Transverse colon (tissue), 4 donors: ENCODE measurements at places on chromosomes 2 and 18. TPM values are rescaled to one million over a fixed set of nuclear protein-coding genes. Genes with fewer than 3 reads are reported as not detected.
A peak's percentile ranks its signal among the peaks of the same experiment; 100 is the strongest.

RAB6D gene
- total RNA-seq: 2.1 TPM

ZSWIM2 gene
- not detected for total RNA-seq

EPB41L3 gene
- total RNA-seq: 112 TPM

NOSTRIN gene
- 51.2 TPM for total RNA-seq

PLGLB1 gene
- 8.9 TPM for total RNA-seq

WDR35 gene
- total RNA-seq: 2.6 TPM

SLC8A1 gene
- 44.5 TPM for total RNA-seq

DNA sequence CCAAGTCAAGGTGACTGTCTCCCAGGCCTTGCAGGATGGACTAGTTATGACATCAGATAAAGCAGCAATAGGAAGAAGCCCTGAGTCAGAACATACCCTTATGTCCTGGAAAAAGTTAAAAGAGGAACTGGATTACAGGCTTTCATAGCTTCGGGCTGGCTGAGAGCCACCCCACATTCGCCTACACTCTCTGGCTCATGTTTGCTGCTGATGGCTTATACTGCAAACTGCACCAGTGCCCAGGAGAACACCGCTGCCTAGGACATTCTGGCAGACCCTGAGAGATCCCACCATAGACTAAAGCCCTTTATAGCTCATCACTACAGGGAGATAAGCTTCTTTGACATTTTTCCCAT lies 20.3 kb downstream of the SLC8A1 start:
- DNase-seq: no peak

GRCh38 chr2:37832590-37833197 lies 92.4 kb upstream of the RMDN2 start:
- DNase-seq: peak; percentile 92

GRCh38 chr2:161415034-161415986 lies 787 bp upstream of the TBR1 start:
- DNase-seq: no peak

- DNase-seq: no peak
Observed at GRCh38 chr2:147639891-147640290, 204.9 kb upstream of the ACVR2A start.

- no peak for DNase-seq
Observed at GRCh38 chr2:30915486-30915885, 108.2 kb upstream of the CAPN13 start.

- no peak for DNase-seq
Observed at GRCh38 chr2:47232738-47233415, 77.8 kb upstream of the STPG4 start.

DNA sequence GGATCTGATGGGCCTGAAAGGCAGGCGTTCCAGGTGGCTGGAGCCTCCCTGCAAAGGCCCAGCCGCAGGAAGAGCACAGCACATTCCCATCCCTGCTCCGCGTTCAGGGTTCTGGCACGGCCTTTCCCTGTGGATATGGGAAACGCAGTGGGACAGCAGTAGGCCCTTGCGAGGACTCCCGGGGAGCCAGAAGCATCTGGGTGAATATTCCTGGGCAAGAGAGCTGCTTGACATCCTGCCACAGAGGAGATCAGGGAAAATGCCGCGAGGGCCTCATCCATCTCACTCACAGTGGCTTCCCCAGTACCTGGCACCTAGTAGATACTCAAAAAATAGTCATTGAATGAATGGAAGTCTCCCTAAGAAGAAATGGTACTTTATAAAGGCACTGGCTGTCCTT lies 3.1 kb upstream of the ADCY3 start:
- no peak for DNase-seq

- DNase-seq: no peak
Observed at GRCh38 chr2:201144101-201145051, 28.4 kb downstream of the CFLAR start.

- peak; percentile 90 for DNase-seq
Observed at GRCh38 chr2:130336877-130337734, 5.6 kb upstream of the IMP4 start.

GRCh38 chr2:222456479-222457077 lies 32.2 kb downstream of the SGPP2 start:
- no peak for DNase-seq

DNA sequence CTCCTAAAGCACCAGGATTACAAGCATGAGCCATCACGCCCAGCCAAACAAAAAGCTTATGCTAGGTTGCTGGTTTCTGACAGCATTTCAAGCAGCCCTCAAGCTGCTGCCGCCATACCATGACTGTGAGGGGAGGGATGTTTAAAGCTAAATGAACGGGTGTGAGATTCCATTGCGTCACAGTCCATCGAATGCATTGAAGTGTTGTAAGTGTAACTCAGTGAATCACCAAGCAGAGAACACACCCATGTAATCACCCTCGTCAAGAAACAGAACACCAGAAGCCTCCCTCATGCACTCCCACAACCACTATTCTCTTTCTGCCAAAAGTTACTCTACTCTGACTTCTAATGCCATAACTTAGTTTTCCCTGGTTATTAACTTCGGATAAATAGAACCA lies 32.8 kb upstream of the MC5R start:
- DNase-seq: no peak

DNA sequence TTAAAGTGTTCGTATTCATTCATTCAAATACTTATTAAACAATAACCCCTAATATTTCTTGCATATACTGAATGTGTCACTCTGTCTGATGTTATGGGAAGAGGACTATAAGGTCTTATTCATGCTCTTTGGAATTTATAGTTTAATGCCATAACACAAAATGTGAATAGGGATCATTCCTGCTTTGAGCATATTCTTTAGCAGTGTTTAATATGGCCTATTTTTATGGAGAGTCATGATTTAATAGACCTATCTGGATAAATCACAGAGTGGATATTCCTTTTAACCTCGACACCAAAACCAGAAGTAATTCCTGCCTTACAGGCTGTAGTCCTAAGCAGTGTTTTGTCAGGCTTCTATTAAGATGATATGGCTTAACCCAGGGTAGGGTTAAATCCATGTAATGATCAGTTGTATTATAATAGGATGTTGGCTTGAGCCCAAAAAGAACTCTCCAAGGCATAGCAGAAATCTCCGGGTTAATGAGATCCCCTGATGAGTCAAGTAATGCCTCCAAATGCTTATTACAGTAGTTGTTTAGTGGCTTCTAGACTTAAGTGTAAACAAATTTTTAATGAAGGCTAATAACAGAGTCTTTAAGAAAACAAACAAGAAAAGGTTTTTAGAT lies 54.3 kb downstream of the GULP1 start:
- no peak for DNase-seq

DNA sequence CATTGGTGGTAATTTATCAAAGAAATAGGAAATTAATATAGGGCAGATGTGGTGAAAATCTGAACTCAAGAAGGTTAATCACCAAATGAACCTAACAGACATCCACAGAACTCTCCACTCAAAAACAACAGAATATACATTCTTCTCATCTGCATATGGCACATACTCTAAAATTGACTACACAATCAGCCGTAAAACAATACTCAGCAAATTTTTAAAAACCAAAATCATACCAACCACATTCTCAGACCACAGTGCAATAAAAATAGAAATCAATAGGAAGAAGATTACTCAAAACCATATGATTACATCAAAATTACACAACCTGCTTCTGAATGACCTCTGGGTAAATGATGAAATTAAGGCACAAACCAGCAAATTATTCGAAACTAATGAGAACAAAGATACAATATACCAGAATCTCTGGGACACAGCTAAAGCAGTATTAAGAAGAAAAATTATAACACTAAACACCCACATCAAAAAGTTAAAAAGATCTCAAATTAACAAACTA lies 31.0 kb downstream of the RBM43 start:
- DNase-seq: no peak

GRCh38 chr2:157677941-157678340 lies 49.3 kb upstream of the ACVR1C start:
- DNase-seq: no peak

DNA sequence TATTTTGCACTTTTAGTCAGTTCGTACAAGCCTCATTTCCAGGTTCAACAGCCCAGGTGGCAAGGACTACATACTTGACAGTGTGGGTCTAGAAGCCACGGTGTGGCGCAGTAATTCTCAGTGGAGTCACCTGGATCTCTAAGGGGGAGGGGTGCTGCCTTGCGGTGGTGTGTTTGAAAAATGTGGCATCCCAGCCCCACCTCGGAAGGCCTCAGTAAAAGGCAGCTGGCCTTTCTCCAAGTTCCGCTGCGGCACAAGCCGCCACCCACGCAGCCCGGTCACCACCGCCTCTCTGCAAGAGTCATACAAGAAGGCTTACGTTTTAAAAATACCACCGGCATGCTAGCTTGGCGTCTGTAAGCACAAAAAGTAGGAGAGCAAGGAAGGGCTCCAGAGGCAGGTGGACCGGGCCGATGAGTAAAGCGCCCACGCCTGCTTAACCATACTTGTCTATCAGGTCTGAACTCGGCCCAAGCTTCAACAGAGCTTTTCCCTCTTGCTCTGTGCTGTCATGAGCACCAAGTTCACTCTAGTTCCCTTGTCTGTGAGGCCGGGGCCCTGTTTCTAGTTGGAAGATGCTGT lies 49.5 kb downstream of the SPRED2 start:
- DNase-seq: peak; percentile 89
